Mucosa of gallbladder (tissue), 1 donor: ENCODE measurements at places on chromosomes 5 and 9. TPM values are rescaled to one million over a fixed set of nuclear protein-coding genes. Genes with fewer than 3 reads are reported as not detected.

DNA sequence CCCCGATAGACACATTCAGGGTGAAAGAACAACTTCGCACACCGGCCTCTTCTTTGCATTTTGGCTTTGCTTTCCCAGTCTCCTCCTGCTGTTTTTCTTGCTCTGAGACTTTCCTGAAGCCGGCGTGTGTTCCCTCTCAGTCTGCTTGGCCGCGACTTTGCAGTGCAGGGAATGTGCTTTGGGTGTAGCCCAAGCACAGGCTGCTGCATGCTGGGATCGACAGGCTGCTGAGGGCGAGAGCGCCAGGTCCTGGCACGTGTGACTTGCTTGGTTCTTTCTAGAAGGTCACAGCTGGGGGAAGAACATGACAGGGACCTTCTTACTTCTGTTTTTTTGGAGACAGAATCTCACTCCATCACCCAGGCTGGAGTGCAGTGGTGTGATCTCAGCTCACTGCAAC is 40.6 kb downstream of the TENT4A start:
- DNase-seq: no peak

- no peak for DNase-seq
These were observed 3.5 kb downstream of the DMXL1 start for GRCh38 chr5:119074419-119074818.

GRCh38 chr9:27005491-27005890 is at the start of gene LRRC19:
Gene LRRC19 (minus strand): TSS chr9:27005672. CDS start chr9:26999694, 5,978 bp downstream.
- DNase-seq: no peak

- no peak for DNase-seq
These were observed 912.3 kb upstream of the WWC1 start for GRCh38 chr5:167378894-167379723.

Gene PCDHA12
- total RNA-seq: 10.0 TPM
